Left ventricle myocardium inferior (tissue), 1 donor: ENCODE measurements at places on chromosomes 2 and 18. TPM values are rescaled to one million over a fixed set of nuclear protein-coding genes. Genes with fewer than 3 reads are reported as not detected.

Gene TSPYL6
- 0.08 TPM for total RNA-seq

Gene IL36RN
- not detected for total RNA-seq

Gene AFF3
- 8.0 TPM for total RNA-seq

Gene SLC5A7
- not detected for total RNA-seq

DNA sequence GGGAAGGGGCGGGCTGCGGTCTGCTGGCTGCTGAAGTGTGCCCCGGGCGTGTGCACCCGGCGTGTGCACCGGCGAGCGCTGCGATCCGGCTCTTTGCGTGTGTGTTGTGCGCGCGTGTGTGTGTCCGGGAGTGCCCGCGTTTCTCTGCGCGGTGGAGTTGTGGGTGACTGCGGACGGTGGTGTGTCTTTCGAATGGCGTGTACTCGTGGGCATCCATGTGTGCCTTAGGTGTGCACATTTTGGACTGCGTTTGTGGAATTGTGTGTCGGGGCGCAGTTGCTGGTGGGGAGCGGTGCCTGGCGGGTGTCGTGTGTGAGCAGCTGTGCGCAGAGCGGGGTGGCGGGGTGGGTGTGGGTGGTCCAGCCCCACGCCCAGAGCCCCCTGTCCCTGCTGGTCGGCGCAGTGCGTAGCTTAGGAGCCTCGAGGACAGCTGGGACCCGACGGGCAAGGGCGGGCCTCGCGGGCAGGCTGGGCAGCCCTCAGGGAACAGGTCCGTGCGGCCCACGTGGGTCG lies 533 bp downstream of the HPCAL1 start:
- no peak for DNase-seq
- peak overlapping the region; percentile 92 for H3K27ac ChIP-seq
- peak overlapping the region; percentile 92 for H3K4me3 ChIP-seq
- H3K27me3 ChIP-seq = no peaks in the 10 kb centered on the region
- peaks cover 64% of the 10 kb centered on the region for H3K4me1 ChIP-seq
- no peaks in the 10 kb centered on the region for H3K36me3 ChIP-seq

GRCh38 chr2:171893196-171893823 lies 734 bp downstream of the SLC25A12 start:
- H3K27me3 ChIP-seq = no peaks in the 10 kb centered on the region
- peak overlapping the region; percentile 96 for H3K4me3 ChIP-seq

GRCh38 chr2:120303177-120303576 lies 42.8 kb upstream of the INHBB start:
- H3K4me1 ChIP-seq = no peaks in the 10 kb centered on the region
- H3K27me3 ChIP-seq = no peaks in the 10 kb centered on the region
- no peak overlapping the region for H3K4me3 ChIP-seq
- H3K27ac ChIP-seq = no peak overlapping the region
- no peak for DNase-seq
- peaks cover 28% of the 10 kb centered on the region for H3K36me3 ChIP-seq

GRCh38 chr2:234679741-234680687 lies 183.1 kb upstream of the ARL4C start:
- peak; percentile 60 for DNase-seq
- H3K27ac ChIP-seq = peak overlapping the region; percentile 54
- peaks cover 20% of the 10 kb centered on the region for H3K4me1 ChIP-seq
- H3K4me3 ChIP-seq = no peak overlapping the region
- no peaks in the 10 kb centered on the region for H3K36me3 ChIP-seq
- H3K27me3 ChIP-seq = no peaks in the 10 kb centered on the region

GRCh38 chr2:210660-211059 lies 53.2 kb downstream of the SH3YL1 start:
- H3K27ac ChIP-seq = no peak overlapping the region
- H3K27me3 ChIP-seq = peaks cover 49% of the 10 kb centered on the region
- no peaks in the 10 kb centered on the region for H3K36me3 ChIP-seq
- no peak for DNase-seq
- H3K4me1 ChIP-seq = no peaks in the 10 kb centered on the region

GRCh38 chr18:74604774-74605173 lies 7.1 kb downstream of the ZNF407 start:
- H3K27ac ChIP-seq = no peak overlapping the region
- H3K27me3 ChIP-seq = no peaks in the 10 kb centered on the region
- H3K36me3 ChIP-seq = no peaks in the 10 kb centered on the region
- peaks cover 20% of the 10 kb centered on the region for H3K4me1 ChIP-seq

DNA sequence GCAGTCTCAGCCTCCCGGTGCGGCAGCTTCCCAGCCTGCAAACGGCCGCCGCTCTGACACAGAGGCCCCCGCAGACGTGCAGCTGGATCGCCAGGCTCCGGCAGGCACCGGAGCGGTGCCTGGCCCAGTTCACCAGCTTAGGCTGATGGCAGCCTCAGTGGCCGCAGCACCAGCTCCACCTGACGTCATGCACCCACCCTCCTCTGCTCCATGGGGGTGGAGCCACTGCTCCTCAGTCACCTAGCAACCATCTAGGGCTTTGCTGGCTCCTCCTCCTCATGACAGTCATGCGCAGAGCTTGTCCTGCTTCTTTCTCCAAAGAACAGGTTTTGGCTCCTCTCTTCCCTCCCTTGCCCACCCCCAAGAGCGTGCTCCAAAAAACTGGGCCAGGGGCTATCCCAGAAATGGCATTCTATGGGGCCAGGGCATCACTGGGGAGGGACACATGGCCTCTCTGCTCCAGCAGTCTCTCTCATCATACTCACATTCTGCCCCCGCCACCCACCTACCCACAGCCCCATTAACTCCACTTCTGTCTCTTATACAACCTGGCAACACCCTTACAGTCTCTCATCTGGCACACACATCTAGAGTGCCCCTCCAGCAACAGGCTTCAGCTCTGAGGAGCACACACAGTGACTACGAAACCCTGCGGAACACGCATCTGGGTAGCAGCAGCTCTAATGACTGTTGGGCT lies 5.5 kb downstream of the DCTN1 start:
- no peaks in the 10 kb centered on the region for H3K27me3 ChIP-seq
- H3K36me3 ChIP-seq = peaks cover 54% of the 10 kb centered on the region
- H3K27ac ChIP-seq = peak overlapping the region; percentile 63
- peak; percentile 78 for DNase-seq
- peaks cover 63% of the 10 kb centered on the region for H3K4me1 ChIP-seq
- peak overlapping the region; percentile 65 for H3K4me3 ChIP-seq

DNA sequence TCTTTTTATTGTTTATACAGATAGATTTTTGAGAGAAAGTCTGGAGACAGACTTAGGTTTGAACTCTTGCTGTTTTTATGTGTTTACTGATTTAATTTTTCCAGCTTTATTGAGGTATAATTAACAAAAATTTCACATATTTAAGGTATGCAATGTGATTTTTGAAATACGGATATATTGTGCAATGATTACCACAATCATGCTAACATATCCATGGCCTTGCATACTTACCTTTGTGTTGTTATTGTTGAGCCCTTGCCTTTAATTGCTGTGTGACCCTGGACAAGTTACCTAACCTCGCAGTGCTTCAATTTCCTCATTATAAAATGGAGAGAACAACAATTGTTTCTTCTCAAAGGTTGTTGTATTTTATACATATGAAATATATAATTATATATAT lies 13.9 kb upstream of the RBMS1 start:
- no peak for DNase-seq
- no peak overlapping the region for H3K27ac ChIP-seq
- no peak overlapping the region for H3K4me3 ChIP-seq
- H3K4me1 ChIP-seq = peaks cover 34% of the 10 kb centered on the region
- no peaks in the 10 kb centered on the region for H3K36me3 ChIP-seq

DNA sequence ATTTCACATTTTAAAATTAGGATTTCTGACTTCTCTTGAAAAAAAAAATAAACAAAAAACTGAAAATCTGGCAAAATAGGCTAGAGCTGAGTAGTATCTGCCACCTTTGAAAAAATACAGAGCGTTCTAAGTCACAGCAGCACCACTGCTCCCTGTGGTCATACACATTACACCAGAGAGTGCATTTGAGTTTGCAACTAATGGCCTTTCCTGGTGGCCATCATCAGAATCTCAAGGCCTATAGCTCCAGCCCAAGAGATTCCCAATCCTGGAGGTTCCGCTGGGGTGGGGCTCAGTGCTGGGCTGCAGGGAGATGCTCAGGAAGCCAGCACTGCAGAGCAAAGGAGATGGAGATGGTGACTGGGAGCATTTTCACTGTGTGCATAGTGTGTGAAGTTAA lies 17.5 kb downstream of the SMYD1 start:
- DNase-seq = no peak
- H3K4me3 ChIP-seq = no peak overlapping the region
- no peaks in the 10 kb centered on the region for H3K27me3 ChIP-seq
- peaks cover 46% of the 10 kb centered on the region for H3K36me3 ChIP-seq

DNA sequence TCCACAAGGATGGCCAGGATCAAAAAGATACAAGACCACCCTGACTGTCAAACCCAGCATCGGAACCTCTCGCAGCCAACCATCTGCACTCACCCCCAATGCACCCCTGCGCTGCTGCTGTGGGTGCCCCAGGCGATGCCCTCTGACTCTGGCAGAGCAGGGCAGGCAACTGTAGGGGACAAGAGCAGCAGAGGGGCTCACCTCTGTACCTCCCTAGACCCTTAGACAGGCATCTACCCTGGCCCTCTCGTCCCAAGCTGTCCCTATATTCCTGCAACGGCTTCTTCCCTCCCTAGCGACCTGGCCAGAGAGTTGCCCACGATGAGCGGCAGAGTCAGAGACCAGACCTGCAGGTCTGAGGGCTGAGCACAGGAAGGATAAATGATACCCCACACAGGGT lies 128.2 kb downstream of the HDAC4 start:
- DNase-seq = no peak
- H3K27me3 ChIP-seq = no peaks in the 10 kb centered on the region
- H3K27ac ChIP-seq = no peak overlapping the region

- peak overlapping the region; percentile 84 for H3K27ac ChIP-seq
- no peaks in the 10 kb centered on the region for H3K36me3 ChIP-seq
- peaks cover 45% of the 10 kb centered on the region for H3K4me1 ChIP-seq
- H3K27me3 ChIP-seq = no peaks in the 10 kb centered on the region
- no peak for DNase-seq
- no peak overlapping the region for H3K4me3 ChIP-seq
These were observed 55.1 kb downstream of the CFAP221 start for GRCh38 chr2:119599384-119599783.

DNA sequence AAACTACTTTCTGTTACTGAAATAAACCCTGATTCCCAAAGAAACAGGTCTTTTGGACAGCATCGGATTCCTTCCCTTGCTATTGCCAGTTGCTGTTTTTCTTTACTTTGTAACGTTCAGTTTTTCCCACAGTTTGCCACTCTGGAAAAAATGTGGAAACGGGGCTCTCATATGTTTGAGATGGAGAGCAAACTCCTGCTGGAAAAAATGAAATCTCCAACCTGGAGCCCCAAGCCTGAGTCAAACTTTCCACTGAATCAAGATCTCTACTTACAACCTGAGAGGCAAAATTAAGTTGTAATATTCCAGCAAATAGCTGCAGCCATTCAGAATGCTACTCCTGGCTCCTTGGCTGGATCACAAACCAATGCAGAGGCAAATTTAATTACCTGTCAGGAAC lies 270.7 kb downstream of the SRBD1 start:
- H3K4me3 ChIP-seq = no peak overlapping the region
- no peak for DNase-seq
- H3K27me3 ChIP-seq = peaks cover 24% of the 10 kb centered on the region
- no peaks in the 10 kb centered on the region for H3K36me3 ChIP-seq

DNA sequence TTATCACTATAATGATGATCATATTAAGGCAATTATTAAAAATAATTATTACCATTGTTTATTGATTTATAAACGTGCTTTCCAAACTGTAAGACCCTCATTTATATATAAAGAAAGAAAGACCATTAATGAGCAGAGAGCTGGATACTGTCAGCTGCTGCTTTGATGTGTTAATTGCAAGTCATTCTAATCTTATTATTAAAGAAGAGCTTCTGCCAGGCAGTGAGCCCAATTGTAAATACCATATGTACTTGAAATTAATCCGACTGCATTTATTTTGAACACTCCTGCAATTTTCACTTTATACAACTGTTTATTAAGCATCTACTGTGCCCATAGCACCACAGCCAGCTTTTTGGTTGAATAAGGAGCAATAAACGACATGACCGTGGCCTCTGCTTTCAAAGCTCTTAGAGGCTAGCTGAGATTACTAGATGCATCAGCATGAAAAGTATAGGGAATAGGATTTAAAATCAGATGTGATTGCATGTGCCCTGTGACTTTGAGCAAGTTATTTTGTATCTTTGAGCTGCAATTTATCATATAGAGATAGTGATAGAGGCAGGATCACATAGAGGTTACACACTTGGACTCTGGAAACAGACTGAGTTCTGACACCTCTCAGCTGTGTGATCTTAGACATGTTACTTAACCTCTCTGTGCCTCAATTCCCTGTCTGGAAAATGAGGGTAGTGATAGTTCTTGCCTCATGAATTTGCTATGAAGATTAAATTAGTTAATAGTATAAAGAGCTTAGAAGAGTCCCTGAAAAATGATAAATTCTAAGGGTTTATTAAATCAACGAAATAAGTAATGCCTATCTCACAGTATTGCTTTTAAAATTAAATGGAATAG lies 83.4 kb downstream of the MYCN start:
- no peak for DNase-seq
- H3K27ac ChIP-seq = no peak overlapping the region
- H3K36me3 ChIP-seq = no peaks in the 10 kb centered on the region
- H3K4me1 ChIP-seq = no peaks in the 10 kb centered on the region
- no peak overlapping the region for H3K4me3 ChIP-seq

GRCh38 chr2:157093666-157094065 lies 163.8 kb upstream of the GALNT5 start:
- no peaks in the 10 kb centered on the region for H3K27me3 ChIP-seq
- H3K4me3 ChIP-seq = no peak overlapping the region
- no peaks in the 10 kb centered on the region for H3K4me1 ChIP-seq
- no peak for DNase-seq

GRCh38 chr2:237150831-237151375 lies 65.2 kb downstream of the COPS8 start:
- no peak for DNase-seq
- peaks cover 3% of the 10 kb centered on the region for H3K4me1 ChIP-seq
- H3K4me3 ChIP-seq = no peak overlapping the region
- H3K36me3 ChIP-seq = no peaks in the 10 kb centered on the region
- no peaks in the 10 kb centered on the region for H3K27me3 ChIP-seq

- no peak overlapping the region for H3K4me3 ChIP-seq
- peaks cover 51% of the 10 kb centered on the region for H3K4me1 ChIP-seq
- no peak for DNase-seq
- no peaks in the 10 kb centered on the region for H3K27me3 ChIP-seq
- H3K27ac ChIP-seq = no peak overlapping the region
- H3K36me3 ChIP-seq = no peaks in the 10 kb centered on the region
These were observed 36.5 kb downstream of the GPD2 start for GRCh38 chr2:156472686-156473085.
